Stimulated activated CD8-positive, alpha-beta memory T cell treated with anti-CD3 and anti-CD28 coated beads, Interleukin-2, amount 100 ng/mL, for 1 hour (primary cell): ENCODE measurements at places on chromosomes 11 and 22.

- no peak for DNase-seq
Measured at GRCh38 chr11:17186932-17187692, 20.7 kb downstream of the PIK3C2A start.

DNA sequence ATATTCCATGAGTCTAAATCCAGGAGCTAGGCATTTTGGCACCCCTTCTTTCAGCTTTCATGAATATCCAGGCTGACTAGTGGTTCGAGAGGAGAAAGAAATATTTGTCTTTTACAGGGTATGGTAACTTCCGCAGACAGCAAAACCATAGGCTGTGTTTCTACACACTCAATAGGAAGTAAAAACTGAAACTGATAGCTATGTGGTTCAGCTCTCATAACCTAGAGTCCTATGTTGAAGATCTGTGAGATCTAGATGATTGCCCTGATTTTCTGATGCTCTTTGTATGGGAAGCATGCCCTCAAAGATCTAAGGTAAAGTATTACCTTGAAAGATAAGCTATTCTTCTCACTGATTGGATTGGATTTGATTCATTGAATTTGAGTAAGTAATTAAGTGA lies 118.3 kb downstream of the CD44 start:
- no peak for DNase-seq

DNA sequence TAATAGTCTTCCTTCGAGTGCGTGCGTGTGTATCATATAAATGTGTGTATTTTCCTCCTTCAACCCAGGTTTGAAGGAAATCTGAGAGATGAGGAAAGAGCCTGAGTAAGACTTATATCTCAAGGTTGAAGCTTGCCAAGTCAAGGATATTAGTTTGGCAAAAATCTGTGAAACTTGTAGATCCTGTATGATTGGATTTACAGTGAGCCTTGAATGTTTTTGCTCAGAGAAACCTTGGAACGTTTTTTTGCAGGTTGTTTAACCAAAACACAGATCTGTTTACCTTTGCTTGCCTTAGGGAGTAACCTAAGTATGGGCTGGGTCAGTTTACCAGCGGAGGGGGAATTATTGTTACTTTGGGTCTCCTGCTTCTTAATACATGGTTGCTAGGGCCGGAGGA lies 35.9 kb upstream of the SORL1-AS1 start:
- DNase-seq: no peak

DNA sequence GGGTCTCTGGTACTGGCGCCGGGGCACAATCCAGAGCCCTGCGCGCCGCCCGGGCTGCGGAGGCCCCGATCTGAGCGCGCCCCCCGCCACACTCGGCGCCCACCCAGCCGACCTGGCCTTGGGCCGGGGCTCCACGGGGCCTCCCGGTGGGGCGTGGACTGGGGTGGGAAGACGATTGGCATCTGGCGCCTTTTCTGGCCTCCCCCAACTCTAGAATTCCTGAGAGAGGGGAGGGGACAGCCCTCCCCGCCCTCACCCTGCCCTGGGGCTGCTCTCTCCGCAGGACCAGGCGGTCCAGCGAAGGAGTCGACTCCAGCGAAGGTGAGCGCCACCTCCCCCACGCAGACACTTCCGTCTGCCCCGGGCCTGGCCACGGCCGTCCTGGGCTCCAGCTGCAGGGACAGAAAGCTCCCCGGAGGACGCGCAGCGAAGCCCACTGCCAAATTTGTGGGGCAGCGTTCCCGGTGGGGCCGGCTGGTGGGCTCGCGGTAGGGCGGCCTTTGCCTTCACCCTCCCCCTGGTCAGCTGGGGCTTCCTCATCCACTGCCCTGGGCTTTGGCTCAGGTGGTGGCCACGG lies 593 bp downstream of the SSH3 start:
- no peak for DNase-seq

GRCh38 chr11:104009744-104010143 lies 26.7 kb upstream of the DDI1 start:
- DNase-seq: no peak

DNA sequence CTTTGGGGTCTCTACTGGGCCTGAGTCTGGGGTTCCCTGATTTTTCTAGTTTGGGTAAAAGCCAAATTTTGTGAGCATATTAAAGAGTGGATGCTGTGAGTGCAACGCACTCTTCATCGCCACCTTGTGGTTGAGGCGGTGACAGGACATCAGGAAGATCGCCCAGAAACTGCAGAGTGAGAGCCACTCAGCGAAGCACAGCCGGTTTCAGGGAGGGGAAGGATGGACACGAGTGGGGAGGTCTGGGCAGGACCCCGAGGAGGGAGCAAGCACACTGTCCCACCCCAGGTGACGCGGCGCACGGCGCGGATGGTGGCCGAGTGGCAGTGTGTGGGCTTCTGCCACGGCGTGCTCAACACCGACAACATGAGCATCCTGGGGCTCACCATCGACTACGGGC lies 9.1 kb downstream of the SELENOO start:
- no peak for DNase-seq

GRCh38 chr11:130118636-130119387 lies 40.8 kb upstream of the ST14 start:
- no peak for DNase-seq

DNA sequence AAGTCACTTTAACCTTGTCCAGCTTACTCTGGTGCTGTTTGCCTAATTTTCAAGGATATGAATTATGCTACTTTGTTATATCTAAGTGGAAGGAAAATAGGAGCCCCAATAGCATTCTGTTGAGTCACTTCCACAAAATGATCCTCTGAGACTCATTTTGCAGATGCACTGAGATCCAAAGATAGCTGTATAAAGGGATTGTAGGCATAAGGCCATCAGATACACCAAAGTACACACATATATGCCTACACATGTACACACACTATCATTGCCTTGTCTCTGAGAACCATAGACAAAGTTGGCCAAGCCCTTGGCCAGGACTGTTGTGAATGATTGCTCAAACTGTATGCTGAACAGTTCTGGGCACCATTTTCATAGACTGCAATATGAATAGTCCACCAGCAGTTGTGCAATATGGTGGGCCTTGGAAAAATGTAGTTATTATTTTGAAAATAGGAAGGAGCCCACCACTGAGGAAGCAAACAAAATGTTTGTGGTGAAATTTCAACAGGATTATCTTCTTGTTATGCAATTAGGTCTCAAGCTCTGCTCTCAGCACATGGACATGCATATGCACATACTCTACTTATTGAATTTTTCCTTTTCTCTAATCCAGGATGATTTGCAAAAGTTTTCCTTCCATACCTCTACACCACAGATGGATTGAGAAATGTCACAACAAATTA lies 186.0 kb upstream of the CTSC start:
- DNase-seq: no peak

- DNase-seq: no peak
Measured at GRCh38 chr11:45803971-45804760, 783 bp upstream of the SLC35C1 start.

- no peak for DNase-seq
Measured at GRCh38 chr11:45444796-45445195, 158.7 kb upstream of the SYT13 start.
